ENCODE measurements at places on chromosomes 1 and 21. TPM values are rescaled to one million over a fixed set of nuclear protein-coding genes. Genes with fewer than 3 reads are reported as not detected.

The PDZK1IP1 gene
- total RNA-seq = 28.3 TPM

The RYR2 gene
- total RNA-seq = 6.8 TPM

GRCh38 chr1:196323869-196324268 lies 284.4 kb downstream of the KCNT2 start:
- DNase-seq = no peak

DNA sequence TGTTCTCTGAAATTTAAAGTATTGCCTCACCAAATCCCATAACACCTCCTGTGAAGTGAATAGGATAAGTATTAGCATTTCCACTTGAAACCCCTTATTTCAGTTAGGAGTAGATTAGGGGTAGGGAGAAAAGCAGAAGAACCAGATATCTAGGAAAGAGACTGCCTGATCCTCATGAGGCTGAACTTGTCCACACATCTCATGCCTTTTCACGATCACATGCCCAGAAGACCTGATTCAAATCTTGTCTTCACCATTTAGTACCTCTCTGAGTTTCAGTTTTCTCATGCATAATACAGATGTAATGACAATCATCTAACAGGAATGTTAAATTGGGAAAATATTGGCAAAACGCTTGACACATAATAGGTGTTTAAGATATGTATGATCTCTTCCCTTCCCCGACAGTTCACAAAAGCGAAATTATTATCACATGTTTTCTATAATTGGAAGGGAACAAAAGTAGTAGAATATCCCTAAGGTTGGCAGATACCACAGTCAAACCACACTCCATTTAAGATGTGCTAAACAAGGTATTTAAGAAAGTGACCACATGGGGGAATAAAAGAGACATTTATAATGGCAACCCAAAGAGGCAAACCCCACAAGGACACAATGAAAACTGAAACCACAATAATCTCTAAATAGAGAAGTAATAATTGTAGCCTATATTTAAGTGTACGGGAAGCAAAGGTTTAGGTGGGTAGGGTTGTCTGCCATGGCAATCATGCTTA lies 25.2 kb downstream of the GFI1 start:
- DNase-seq = no peak

GRCh38 chr1:51519048-51519864 lies at the start of gene EPS15:
EPS15 (minus strand) TSS chr1:51519266; CDS start chr1:51519231, 35 bp downstream.
- DNase-seq = peak; percentile 97

The ASCL5 gene
- total RNA-seq = not detected

The SDCCAG8 gene
- 91.6 TPM for total RNA-seq

- no peak for DNase-seq
Measured at GRCh38 chr21:34912022-34912945, 136.8 kb downstream of the RUNX1 start.

DNA sequence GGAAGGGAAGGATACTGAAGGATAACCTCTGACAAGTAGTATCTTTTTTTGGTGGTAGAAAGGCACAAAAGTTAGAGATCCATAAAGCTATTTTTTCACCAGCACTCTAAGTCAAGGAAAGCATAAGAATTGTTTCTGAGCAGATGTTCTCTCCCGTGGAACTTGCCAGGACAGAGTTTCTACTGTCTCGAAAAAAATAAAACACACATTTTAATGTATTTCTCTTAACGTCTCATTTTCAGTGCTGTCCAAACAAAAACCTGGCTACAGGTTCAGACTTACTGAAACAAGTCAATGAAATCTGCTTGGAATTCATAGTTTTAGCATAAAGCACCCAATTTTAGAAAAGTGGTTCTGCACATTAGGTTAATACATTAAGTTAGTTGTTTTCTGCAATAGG lies 338.3 kb downstream of the LTN1 start:
- DNase-seq = no peak

GRCh38 chr1:153531638-153532037 lies 4.2 kb downstream of the S100A6 start:
- no peak for DNase-seq

GRCh38 chr1:94022471-94023189 lies 98.3 kb downstream of the ABCA4 start:
- no peak for DNase-seq

- DNase-seq = no peak
Measured at GRCh38 chr21:17602874-17603273, 9.8 kb downstream of the BTG3 start.

The CFAP107 gene
- 3.4 TPM for total RNA-seq

GRCh38 chr21:32726839-32727686 lies 750 bp downstream of the SYNJ1 start:
- DNase-seq = no peak

GRCh38 chr1:61387829-61388228 lies 305.5 kb downstream of the NFIA start:
- DNase-seq = no peak

DNA sequence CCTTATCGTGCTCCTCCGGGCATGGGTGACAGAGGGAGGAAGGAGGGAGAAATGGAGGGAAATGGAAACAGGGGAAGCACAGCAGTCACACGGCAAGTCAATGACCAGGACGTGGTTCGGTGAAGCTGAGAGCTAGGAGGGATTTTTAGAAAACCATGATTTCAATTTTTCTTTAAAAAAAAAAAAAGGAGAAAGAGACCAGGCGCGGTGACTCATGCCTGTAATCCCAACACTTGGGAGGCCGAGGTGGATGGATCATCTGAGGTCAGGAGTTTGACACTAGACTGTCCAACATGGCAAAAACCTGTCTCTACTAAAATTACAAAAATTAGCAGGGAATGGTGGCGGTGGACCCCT lies 776 bp upstream of the TNFRSF9 start:
- DNase-seq = no peak

The KRTAP11-1 gene
- total RNA-seq = not detected

DNA sequence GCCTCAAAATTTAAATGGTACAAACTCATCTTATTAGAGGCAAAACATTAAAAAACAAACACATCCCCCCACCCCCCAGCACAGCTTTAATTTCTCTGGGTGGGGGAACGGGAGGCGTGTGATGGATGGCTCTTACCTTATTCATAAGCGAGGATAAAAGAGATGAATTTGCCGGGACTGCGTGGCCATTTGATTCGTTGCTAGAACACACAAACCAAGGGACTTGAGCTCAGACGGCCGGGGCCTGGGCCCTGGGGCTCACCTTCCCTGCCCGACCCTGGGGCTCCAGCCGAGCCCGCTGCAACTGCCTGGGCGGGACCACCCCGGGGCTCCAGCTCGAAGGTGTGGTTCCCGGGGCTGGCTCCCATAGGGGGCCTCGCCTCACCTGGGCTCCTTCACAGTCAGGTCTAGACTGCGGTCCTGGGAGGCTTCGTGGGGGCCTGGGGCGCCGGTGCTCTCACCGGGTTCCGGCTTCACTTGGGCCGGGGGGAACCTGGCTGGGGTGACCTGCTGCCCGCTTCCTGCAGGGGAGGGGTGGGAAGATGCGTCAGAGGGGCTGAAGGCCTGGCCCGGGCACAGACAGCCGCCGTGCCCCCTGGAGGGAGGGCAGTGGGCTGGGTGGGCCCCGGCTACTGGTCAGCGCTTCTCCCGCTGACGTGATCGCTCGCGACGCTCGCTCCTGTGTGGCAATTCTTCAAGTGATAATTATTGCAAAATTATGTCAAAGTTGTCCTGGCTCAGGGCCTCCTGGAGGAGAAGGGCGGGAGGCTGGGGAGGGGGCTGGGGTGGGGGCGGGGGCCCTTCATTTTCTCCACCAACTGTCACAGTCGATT lies 145.7 kb downstream of the CASZ1 start:
- DNase-seq = no peak

GRCh38 chr21:10425856-10426255 lies 95.5 kb upstream of the TPTE start:
- DNase-seq = no peak

GRCh38 chr1:154749078-154749760 lies 120.9 kb downstream of the KCNN3 start:
- DNase-seq = no peak

The PIGR gene
- total RNA-seq = 595 TPM

- no peak for DNase-seq
Measured at GRCh38 chr1:32981003-32981901, 16.6 kb upstream of the RNF19B start.

GRCh38 chr1:5739561-5740078 lies 252.6 kb downstream of the NPHP4 start:
- no peak for DNase-seq

The GPR89B gene
- 21.4 TPM for total RNA-seq

The TRIM62 gene
- total RNA-seq = 5.1 TPM

DNA sequence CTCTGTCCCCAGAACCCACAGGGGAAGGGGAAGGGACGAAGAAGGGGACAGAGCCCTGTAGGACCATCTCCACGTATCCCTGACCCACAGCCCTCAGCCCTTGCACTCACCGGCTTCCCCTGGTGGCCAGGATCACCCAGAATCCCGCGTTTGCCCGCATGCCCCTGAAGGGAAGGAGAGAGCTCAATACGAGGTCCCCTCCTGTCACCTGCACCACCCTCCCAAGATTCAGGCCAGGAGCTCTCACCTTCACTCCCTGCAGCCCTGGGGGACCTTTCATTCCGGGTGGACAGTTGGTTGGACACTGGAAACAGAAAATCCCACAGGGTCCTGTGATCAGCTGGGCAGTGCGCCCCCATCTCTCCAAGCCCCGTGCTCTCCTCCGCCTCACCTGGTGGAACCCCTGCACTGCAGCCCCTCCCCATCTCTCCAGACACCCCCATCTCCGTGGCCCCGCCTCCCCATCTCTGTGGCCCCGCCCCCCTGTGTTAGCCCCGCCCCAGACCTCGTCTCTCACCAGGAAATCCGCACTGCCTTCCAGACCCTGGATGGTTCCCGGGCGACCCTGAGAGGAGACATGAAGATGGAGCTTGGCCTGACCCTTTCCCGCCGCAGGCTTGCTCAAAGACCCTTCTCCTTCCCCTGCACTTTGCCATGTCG lies 6.0 kb downstream of the COL9A2 start:
- DNase-seq = no peak

The NFIA gene
- total RNA-seq = 50.7 TPM

The SYNC gene
- 21.5 TPM for total RNA-seq

DNA sequence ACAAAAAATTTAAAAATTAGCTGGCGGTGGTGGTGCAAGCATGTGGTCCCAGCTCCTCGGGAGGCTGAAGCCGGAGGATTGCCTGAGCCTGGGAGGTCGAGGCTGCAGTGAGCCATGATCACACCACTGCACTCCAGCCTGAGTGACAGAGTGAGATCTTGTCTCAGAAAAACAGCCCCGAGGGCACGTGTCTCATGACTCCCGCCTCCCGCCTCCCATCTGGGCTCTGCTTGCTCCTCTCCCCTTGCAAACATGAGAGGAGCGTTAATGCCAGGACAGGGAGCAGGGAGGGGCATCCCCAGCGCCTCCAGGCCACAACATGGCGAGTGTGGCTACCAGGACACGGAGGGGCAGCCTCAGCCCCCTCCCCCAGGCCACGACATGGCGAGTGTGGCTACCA lies 28.3 kb downstream of the FAAP20 start:
- DNase-seq = no peak

GRCh38 chr1:32335790-32336590 lies at the start of gene MARCKSL1:
MARCKSL1 (minus strand) TSS chr1:32336233; CDS start chr1:32336033, 200 bp downstream.
- DNase-seq = peak; percentile 78

GRCh38 chr1:14841456-14841855 lies 243.0 kb downstream of the KAZN start:
- DNase-seq = no peak

GRCh38 chr1:92184632-92185031 lies 33.1 kb upstream of the C1orf146 start:
- DNase-seq = no peak

- no peak for DNase-seq
Measured at GRCh38 chr1:234844479-234845031, 234.6 kb upstream of the IRF2BP2 start.

GRCh38 chr1:246771366-246771765 lies 47.2 kb downstream of the SCCPDH start:
- no peak for DNase-seq

Measured in upper lobe of left lung (tissue), 6 donors.